ENCODE measurements at places on chromosomes 16 and 17. TPM values are rescaled to one million over a fixed set of nuclear protein-coding genes. Genes with fewer than 3 reads are reported as not detected.

The HIGD1B gene
- 12.1 TPM for total RNA-seq

DNA sequence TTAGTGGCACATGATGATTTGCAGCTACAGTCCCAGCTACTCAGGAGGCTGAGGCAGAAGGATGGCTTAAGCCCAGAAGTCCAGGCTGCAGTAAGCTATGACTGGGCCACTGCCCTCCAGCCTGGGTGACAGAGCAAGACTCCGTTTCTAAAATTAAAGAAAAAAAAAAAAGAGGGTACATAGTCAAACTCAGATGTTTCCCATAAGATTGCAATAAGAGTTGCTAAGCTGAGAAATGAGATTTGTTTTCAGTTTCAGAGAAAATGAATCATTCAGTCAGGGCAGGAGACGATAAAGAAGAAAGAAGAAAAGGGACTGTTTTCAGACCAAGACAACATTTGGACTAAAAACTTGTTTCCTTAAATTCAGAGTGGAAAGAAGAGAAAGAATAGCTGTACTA lies 30.2 kb upstream of the PHLPP2 start:
- no peaks in the 10 kb centered on the region for H3K27me3 ChIP-seq
- H3K27ac ChIP-seq: no peak overlapping the region
- no peak overlapping the region for H3K4me3 ChIP-seq
- no peaks in the 10 kb centered on the region for H3K4me1 ChIP-seq
- no peak for DNase-seq
- peaks cover 48% of the 10 kb centered on the region for H3K36me3 ChIP-seq

DNA sequence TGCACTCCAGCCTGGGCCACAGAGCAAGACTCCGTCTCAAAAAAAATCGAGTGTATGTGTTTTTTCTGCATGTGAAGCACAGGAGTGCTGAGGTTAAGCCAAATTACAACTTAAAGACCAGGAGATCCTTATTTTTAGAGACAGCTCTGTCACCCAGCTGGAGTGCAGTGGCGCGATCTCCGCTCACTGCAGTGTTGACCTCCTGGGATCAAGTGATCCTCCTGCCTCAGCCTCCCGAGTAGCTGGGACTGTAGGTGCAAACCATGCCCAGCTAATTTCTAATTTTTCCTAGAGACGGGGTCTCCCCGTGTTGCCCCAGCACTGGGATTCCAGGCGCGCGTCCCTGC lies 7.5 kb upstream of the PPP1R27 start:
- H3K4me3 ChIP-seq: no peak overlapping the region
- no peaks in the 10 kb centered on the region for H3K4me1 ChIP-seq
- no peak for DNase-seq
- H3K36me3 ChIP-seq: peaks cover 27% of the 10 kb centered on the region

- H3K4me1 ChIP-seq: peaks cover 1% of the 10 kb centered on the region
- no peaks in the 10 kb centered on the region for H3K27me3 ChIP-seq
These were observed 3.4 kb upstream of the CSNK1D start for GRCh38 chr17:82276938-82277337.

DNA sequence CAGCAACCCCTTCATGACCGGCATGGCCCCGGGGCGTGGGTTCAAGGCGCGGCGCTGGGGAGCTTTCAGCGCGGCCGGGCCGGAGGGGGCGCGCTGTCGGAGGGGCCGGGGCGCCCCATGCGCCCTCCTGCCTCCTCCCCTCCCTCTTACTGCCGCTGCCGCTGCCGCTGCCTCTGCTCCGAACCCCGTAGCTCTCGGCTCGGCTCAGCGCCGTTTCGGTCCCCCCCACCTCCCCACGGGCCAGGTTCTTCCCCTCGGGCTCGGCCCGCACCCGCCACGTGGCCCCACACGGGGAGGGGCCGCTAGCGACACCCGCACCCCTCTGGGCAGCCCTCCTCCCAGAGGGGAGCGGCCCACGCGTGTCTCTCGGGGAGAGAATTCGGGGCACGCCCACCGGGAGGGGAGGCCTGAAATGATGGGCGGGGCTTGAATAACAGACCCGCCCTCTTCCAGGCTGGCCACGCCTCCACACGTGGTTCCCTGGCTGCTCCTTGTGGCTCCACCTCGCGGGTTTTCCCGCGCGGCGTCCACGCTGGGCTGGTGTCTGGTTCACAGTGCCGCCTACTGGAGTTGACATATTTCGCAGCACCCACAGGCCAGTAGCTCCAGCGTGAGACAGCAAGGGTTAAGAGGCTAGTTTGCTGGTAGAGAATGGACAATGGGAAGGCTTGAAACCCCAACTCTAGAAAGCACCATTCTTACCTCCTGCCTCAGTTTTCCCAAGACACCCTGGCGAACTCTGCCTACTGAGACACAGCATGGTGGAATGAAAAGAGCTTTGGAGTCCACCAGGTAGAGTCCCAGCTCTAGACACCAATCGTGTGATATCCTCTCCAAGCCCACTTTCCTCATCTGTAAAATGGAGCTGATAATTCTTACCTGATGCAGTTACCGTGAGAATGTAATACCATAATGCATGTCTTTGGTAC lies at the start of gene KCNH4:
KCNH4 (minus strand) TSS at position 221 of the 929 bp plus-strand sequence; CDS start at position 24, 197 bp downstream.
- no peak for DNase-seq
- H3K4me3 ChIP-seq: peak within 1 kb of the TSS; percentile 2
- no peaks in the 10 kb centered on the region for H3K27me3 ChIP-seq
- H3K27ac ChIP-seq: no peak within 1 kb of the TSS
- H3K36me3 ChIP-seq: no peaks in the 10 kb centered on the region

The TBC1D3K gene
- not detected for total RNA-seq
